ENCODE measurements at places on chromosomes 3 and 15.

- no peak for DNase-seq
These were observed 190.7 kb upstream of the CD96 start for GRCh38 chr3:111351334-111351733.

DNA sequence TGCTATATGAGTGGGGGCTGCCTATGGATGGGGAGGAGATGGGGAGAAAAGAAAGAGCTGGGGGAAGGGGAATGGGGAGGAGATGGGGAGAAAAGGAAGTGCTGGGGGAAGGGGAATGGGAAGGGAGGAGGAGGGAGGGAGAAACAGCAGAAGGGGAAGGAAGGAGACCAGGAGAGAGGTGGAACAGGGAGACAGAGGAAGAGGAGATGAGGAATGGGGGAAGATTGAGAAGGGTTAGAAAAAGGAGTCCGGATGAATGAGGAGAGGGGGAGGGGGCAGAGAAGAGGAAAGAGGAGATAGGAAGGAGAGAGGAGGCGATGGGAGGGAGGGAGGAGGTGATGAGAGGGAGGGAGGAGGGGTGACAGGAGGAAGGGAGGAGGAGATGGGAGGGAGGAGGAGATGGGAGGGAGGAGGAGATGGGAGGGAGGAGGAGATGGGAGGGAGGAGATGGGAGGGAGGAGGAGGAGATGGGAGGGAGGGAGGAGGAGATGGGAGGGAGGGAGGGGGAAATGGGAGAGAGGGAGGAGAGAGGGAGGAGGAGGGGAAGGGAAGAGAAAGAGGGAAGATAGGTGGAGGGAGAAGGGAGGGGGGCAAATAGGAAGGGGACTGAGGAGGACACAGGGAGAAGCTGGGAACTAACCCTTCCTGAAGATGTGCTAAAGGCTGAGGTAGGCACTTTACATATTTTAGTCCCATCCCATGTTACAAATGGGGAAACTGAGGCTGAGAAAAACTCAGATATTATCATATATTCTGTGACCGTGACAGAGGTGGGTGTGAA is 6.6 kb upstream of the BCL2L10 start:
- DNase-seq, result no peak

GRCh38 chr15:71592203-71592602 is 218.2 kb upstream of the NR2E3 start:
- no peak for DNase-seq

GRCh38 chr3:158713094-158713499 is 19.2 kb downstream of the RARRES1 start:
- no peak for DNase-seq

DNA sequence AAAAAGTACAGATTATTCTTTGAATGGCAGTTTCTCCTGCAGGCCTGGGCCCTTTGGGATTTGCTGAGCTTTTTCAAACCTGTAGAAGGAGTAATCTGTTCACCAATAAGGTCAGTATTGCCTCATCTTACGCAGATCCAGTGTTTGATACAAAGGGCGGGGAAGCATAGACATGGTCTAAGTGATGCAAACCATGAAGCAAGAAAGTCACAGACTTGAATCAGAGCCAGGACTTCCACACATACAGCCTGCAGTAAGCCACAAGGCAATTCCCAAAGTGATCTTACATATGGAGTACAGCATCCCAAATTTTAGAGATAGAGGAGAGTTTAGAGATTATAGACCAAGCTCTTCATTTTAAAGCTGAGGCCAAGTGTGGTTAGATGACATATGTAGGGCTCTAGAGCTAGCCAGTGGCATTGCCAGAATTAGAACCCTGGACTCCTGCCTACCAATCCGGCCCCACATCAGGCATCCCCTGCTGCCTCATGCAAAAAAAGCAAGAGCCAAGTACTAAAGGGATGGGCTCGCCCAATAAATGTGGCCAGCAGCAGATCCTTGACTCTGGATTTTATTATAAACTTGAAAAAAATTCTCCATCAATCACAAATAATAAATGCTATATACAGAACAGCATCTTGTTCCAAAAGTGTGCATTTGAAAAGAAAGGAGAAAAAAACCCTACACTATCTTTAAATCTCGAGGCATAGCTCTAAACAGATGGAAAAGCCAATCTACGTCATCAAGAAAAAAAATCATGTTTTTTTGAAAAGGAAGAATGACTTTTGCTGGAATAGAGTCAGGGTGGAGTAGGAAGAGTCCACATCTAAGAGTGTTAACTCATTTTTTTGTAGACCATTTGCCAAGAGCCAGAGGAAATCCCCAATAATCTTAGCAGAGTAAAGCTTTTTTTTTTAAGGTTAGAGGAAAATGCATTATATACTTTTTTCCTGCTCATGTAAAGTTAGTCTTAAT is 24.0 kb downstream of the ABI3BP start:
- no peak for DNase-seq

GRCh38 chr15:94256511-94256910 is 25.1 kb downstream of the MCTP2 start:
- no peak for DNase-seq

- peak; percentile 40 for DNase-seq
These were observed 3.3 kb upstream of the NR2F2 start for GRCh38 chr15:96327155-96327741.

- DNase-seq, result no peak
These were observed 1570.1 kb downstream of the SI start for GRCh38 chr3:163508206-163508605.

- DNase-seq, result no peak
These were observed 16.3 kb downstream of the SLC6A20 start for GRCh38 chr3:45779746-45780735.

- no peak for DNase-seq
These were observed 54.9 kb downstream of the CCNL1 start for GRCh38 chr3:157104928-157105652.

GRCh38 chr3:18559331-18559842 is 134.2 kb upstream of the SATB1 start:
- peak; percentile 0 for DNase-seq

DNA sequence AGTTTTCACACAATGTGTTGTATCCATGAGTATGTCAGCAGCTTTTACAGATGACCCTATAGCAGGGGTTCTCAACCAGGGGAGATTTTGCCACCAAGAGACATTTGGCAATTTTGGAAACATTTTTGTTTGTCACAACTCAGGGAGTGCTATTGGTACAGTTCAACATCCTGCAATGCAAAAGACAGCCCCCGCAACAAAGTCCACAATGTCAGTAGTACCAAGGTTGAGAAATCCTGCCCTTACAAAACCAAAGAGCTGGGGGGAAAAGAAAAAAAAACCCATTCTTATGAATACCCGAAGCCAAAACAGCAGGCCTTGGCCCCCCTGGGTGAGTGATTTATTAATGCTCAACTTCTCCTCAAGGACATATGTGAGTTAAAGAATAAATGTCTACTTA is 99.1 kb downstream of the LARS2 start:
- no peak for DNase-seq

GRCh38 chr3:33312361-33312760 is 35.1 kb downstream of the FBXL2 start:
- no peak for DNase-seq

DNA sequence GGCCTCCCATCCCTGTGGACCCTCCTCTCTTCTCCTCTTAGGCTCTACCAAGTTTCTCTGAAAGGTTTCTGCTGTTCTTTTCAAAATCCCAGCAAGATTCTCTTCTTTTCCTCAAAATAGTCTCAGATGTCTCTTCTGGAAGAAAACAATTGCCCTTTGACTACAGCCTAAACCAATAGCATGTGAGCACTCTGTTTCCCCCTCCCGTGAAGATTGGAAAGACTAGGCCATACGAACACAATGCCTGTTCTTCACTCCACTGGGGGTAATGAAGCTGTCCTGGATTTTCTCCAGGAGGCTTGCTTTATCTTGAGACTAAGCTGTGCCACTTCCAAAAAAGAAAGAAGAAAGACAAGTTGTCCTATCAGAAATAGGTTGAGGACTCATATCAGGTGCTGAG is 178.7 kb upstream of the MCTP2 start:
- DNase-seq, result no peak

GRCh38 chr3:31530960-31531335 is 1.8 kb upstream of the STT3B start:
- no peak for DNase-seq

DNA sequence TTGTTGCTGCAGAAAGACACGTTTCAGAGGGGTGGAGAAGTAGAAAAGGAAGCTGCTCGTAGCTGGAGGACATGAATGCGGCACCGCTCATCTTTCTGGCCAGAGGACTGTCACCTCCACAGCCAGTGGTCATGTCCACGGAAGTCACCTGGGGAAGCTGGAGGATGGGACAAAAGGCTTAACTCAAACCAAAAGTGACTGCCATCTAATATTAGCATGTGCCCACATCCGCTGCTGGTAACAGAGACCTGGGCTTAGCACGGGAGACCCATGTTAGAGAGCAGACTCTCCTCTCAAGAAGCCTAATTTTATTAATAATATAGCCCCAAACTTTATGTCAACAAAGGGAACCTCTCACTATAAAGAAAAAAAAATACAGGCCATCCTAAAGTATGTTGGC is 5.9 kb downstream of the MEX3B start:
- DNase-seq, result no peak

DNA sequence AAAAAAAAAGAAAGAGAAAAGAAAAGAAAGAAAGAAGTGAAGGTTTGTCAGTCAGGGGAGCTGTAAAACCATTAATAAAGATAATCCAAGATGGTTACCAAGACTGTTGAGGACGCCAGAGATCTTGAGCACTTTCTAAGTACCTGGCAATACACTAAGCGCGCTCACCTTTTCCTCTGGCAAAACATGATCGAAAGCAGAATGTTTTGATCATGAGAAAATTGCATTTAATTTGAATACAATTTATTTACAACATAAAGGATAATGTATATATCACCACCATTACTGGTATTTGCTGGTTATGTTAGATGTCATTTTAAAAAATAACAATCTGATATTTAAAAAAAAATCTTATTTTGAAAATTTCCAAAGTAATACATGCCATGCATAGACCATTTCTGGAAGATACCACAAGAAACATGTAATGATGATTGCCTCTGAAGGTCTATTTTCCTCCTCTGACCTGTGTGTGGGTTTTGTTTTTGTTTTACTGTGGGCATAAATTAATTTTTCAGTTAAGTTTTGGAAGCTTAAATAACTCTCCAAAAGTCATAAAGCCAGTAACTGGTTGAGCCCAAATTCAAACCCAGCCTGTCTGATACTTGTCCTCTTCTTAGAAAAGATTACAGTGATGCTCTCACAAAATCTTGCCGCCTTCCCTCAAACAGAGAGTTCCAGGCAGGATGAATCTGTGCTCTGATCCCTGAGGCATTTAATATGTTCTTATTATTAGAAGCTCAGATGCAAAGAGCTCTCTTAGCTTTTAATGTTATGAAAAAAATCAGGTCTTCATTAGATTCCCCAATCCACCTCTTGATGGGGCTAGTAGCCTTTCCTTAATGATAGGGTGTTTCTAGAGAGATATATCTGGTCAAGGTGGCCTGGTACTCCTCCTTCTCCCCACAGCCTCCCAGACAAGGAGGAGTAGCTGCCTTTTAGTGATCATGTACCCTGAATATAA is 2.0 kb downstream of the B2M start:
- DNase-seq, result peak; percentile 45

GRCh38 chr3:25483456-25483855 is 55.4 kb downstream of the RARB start:
- DNase-seq, result no peak

GRCh38 chr3:182028081-182028480 is 316.4 kb downstream of the SOX2 start:
- DNase-seq, result no peak

DNA sequence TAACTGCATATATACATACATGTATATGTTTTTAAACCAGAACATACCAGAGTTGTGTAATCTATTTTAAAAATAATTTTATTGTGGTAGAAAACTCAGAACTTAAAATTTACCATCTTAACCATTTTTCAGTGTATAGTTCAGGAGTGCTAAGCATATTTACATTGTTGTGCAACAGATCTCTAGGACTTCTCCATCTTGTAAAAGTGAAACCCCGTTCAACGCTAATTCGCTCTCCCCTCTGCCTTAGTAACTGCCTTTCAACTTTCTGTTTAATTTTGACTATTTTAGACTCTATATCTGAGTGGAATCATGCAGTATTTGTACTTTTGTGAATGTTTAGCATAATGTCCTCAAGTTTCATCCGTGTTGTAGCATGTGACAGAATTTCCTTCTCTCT is 51.8 kb upstream of the SSR3 start:
- DNase-seq, result no peak

- DNase-seq, result no peak
These were observed 156.8 kb downstream of the WNT5A start for GRCh38 chr3:55330355-55330754.

GRCh38 chr15:31306426-31307269 is 20.0 kb upstream of the KLF13 start:
- no peak for DNase-seq

DNA sequence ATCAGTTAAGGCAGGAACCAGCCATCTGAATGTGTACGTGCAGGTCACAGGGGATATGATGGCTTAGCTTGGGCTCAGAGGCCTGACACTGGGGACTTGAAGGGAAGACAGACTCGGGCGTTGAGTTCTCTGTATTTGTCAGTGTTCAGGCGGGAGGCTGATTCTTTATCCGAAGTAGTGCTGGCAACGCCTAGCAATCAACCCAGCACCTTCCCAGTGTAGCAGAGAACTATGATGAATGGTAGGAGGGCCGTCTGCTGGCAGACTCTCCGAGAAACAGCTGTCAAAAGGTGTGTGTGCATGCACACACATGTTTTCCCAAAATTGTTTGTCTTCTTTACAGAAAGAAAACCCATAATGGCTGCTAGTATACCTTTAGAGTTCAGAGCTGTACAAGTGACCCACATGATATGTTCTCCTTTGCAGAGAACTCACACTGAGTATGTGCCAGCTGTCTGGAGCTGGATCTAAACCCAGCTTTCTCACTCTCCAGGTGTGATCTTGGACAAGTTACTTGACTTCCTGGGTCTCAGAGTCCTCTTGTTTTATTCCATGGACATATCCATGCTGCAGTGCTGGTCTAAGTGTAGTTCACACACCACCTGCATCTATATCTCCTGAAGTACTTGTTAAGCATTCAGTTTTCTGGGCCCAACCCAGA is 74.5 kb upstream of the LARS2 start:
- DNase-seq, result no peak

- DNase-seq, result no peak
These were observed 1031.7 kb upstream of the CFAP20DC start for GRCh38 chr3:60081381-60082095.

GRCh38 chr15:77514641-77515402 is 94.1 kb downstream of the HMG20A start:
- no peak for DNase-seq

DNA sequence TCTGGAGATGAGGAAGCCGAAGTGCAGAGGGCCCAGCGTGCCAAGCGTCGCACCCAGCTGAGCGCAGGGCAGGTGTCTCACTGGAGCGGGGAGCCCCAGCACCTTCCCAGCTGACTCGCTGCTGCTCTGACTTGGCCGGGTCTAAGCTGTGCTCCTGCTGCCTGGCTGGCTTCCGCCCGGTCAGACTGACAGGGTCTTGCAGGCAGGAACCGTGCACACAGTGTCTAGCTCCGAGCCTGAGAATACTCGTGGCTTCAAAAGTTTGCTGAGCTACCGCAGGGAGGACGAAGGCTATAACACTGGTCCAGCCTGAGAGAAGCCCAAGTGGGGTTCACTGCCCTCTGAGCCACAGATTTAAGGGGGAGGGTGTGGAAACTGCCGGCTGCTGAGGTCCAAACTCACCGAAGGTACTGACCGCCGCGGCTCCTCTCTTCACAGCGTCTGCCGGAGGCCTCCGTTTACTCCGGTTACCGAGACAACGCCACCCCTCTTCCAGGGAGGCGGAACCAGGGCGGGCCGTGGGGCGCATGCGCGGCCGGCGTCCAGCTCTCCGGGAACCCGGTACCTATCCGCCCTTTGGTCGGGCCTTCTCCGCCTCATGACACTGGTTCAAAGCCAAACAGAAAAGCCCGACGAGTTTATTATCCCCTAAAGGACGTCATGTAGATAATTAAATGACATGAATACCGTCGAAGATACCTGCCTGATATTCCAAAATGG is at the start of gene CFAP44:
Gene CFAP44, minus strand, starts transcription at position 443 of the 720 bp plus-strand sequence. CDS start 7,829 bp downstream, outside the sequence.
- no peak for DNase-seq

GRCh38 chr3:188729422-188729821 is 442.3 kb upstream of the TPRG1 start:
- no peak for DNase-seq
